ENCODE measurements at places on chromosomes 6 and 20.

GRCh38 chr6:166989427-166990032 is 9.7 kb upstream of the CEP43 start:
- no peak for DNase-seq

DNA sequence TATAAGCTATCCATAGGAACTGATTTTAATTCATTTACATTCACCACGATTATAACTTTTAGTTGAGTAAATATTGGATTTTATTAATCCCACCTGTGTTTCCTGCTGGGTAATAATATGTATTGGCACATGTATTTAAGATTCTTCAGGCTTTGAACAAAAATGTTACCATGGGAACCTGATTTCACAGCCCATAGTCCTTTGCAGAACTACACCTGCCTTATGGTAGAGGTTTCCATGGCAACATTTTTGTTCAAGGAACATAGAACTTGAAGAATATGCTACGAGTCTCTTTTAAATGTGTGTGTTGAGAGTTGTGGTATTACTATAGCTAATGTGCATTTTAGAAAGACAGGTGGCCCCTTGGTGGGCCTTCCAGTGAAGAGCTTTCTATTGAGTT is 317.4 kb downstream of the SAMD5 start:
- DNase-seq = no peak

- no peak for DNase-seq
Observed at GRCh38 chr6:136866872-136867416, 44.6 kb downstream of the PEX7 start.

DNA sequence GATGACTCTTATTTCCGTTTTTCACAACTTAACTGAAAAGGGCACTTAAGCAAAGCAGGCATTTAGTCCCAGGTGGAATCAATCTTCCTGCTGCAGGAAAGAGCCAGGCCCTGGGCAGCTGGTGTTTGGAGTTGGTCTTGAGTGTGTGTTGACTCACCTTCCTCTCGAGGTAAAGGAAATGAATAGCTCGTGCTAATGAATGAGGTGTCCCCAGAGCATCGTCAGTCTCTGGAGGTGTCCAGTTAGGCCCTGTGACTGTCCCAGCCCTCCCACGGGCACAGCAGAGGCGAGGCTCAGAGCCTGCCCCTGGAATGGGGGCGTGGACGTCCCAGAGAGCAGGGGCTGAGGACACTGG is 277.7 kb downstream of the NRN1 start:
- no peak for DNase-seq

DNA sequence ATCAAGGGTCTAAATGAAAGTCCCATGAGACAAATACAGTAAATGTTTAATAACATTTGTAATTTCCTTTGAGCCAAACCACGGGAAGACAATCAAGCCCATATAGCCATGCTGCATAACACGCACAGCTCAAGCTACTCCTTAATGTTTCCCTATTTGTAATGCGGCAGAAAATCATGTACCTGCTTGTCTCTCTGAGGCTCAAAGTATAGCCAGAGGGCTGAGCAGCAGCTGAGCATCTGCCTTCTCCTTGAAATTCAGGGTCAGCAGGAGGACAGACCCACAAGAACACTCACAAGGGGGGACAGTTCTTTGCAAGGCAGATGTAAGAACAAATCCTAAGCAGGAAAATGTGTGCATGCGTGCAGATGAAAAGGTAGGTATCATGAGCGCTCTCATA is 45.8 kb upstream of the JARID2 start:
- no peak for DNase-seq

DNA sequence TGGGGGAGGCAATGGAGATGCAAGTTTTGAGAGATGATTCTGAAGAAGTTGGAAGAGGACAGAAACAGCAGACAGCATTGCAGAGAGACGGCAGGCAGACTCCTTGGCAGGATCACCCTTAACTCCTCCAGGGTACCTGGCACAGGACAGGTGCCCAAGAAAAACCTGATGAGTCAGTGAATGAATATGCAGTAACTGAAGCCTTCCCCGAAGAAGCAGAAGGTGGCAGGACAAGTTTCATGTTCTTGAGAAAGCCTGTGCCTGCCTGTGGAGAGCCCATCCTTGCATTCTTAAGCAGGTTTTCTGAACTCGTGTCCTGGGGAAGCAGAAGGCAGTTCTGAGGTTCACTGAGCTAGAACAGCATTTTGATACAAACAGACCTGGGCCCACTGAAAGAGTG is 79.6 kb upstream of the SASH1 start:
- no peak for DNase-seq

- no peak for DNase-seq
Observed at GRCh38 chr20:50909413-50909812, 21.8 kb downstream of the ADNP start.

GRCh38 chr6:105209950-105210706 is 30.3 kb upstream of the POPDC3 start:
- no peak for DNase-seq

- no peak for DNase-seq
Observed at GRCh38 chr6:109740787-109741186, 49.7 kb downstream of the FIG4 start.

- DNase-seq = no peak
Observed at GRCh38 chr6:21748343-21749056, 154.9 kb downstream of the SOX4 start.

- no peak for DNase-seq
Observed at GRCh38 chr20:19977373-19977770, 39.8 kb upstream of the NAA20 start.

DNA sequence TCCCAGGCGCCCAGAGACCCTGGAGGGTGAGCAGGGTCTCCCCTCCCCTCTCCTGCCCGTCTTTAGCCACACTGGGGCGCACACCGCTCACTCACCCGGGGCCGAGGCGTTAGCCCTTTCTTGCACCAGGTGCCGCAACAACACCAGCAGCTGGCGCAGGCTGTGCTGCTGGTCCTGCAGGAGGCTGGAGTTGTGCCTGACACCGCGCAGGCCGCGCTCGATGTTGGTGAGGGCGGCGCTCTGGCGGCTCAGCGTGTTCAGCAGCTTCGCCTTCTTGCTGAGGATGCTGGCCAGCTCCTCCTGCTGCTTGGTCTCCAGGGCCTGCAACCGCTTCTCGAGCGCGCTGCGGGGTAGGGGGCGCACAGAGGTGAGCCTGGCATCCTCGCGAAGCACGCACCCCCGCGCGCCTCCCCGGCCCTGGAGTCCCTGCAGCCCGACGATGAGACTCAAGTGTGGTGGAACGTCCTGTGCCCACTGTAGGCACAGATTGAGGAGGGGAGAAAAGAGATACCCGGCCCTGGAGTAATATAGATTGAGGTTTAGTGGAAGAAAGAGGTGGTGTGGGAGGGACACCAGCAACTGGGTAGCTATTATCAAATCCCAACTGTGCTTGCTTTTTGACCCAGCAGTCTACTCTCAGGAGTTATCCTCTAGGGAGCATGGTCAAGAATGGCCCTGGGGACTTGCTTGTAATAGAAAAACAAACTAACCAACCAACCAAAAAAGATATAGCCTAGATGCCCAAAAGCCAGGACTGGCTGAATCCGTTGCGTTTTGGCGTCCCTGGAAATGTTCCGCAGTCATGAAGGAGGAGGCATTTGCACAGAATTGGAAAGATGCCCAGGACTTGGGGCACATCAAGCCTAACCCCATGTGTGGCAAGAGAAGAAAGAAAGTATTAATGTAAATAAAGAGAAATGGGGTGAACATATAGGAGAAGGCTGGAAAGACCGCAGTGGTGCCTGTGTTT is 30.9 kb downstream of the ANGPT4 start:
- no peak for DNase-seq

- DNase-seq = no peak
Observed at GRCh38 chr20:4881006-4881730, 120.1 kb downstream of the SLC23A2 start.

GRCh38 chr6:2919401-2919800 is 16.3 kb upstream of the SERPINB9 start:
- DNase-seq = no peak

GRCh38 chr6:136510782-136511181 is 39.4 kb downstream of the MAP7 start:
- no peak for DNase-seq

Measured in stimulated activated CD8-positive, alpha-beta memory T cell treated with anti-CD3 and anti-CD28 coated beads, Interleukin-2, amount 100 ng/mL, for 1 hour (primary cell).